ENCODE measurements at places on chromosomes 4 and X.

DNA sequence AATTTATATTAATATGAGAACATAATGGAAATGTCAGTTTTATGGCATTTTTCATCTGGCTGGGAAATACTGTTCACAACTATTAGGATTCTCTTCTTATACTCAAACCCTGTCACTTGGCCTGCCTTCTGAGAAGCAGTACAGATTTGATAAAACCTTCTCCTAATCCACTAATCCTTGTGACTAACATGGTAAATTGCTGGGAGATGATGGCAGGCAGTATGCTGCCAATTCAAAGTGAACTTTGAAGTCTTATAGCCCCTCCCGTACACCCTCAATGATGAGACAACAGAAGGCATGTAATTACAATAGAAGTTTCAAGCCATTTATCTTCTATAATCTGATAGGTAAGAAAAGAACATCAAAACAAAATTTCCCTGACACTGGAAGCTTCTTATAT lies 36.9 kb downstream of the PAQR3 start:
- DNase-seq, result no peak

GRCh38 chr4:5974321-5974720 lies 43.9 kb downstream of the C4orf50 start:
- no peak for DNase-seq

DNA sequence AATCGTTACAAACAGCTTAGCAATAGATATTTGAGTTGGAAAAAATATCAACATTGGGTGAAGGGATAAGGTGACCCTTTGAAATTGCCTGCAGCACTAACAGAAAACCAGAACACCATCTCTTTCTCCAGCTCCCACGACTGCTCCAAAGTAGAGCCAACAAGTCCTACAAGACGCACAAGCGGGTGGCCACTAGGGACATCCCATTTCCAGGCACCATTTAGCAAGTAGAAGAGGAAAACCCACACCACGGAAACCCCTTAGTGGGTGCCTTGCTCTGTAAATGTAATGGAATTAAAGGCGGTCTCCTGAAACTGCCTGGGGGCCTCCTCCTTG lies 1.9 kb downstream of the ARHGAP6 start:
- DNase-seq, result no peak

DNA sequence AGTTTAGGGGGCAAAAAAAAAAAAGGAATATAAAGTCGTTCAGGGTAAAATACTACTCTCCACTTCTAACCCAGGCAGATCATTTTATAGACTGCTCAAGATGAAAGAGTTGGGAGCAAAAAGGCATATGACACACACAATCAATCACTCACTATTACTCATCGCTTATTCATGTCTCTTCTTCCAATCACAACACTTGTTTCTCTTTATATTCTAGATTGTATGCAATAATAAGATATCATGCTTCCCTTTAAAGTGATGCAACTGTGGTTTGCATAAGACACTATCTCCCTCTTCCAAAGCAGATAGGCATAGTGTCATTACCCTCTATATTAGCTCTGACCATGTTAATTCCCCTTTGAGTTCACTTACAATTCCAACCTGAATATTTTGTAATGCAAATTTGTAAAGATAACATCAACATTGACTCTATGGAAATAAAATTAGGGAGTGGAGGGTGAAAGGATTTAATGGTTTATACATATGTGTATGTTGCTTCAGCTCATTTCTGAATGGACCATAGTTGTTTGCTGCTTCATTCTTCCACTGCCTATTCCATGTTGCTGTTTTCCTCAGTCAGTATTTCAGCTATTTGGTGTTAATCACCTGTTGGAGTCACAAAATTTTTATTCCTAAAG lies 154.9 kb upstream of the EPHA5 start:
- no peak for DNase-seq

GRCh38 chr4:40367451-40367850 lies 32.3 kb downstream of the CHRNA9 start:
- no peak for DNase-seq

DNA sequence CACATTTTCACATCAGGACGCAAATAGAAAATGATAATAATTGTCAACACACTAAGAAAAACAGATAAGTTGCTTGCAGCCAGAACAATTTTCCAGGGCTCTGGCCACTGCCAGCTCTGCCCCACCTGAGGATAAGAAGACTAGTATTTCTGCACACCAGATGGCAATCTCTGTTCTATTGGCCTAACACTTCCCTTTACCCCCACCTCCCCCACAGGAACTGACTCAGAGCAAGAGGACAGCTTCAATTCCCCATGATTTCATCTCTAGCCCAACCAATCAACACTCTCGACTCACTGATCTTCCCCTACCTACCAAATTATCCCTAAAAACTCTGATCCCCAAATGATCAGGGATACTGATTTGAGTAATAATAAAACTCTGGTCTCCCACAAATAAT lies 164.0 kb downstream of the SMARCA1 start:
- no peak for DNase-seq

GRCh38 chrX:50536955-50537354 lies 66.3 kb upstream of the DGKK start:
- DNase-seq, result no peak
